ENCODE measurements at places on chromosomes 13 and 19.

GRCh38 chr19:5867201-5868136 is 2.9 kb downstream of the FUT5 start:
- no peak for DNase-seq

- no peak for DNase-seq
These were observed 2.3 kb downstream of the IER2 start for GRCh38 chr19:13152356-13152973.

DNA sequence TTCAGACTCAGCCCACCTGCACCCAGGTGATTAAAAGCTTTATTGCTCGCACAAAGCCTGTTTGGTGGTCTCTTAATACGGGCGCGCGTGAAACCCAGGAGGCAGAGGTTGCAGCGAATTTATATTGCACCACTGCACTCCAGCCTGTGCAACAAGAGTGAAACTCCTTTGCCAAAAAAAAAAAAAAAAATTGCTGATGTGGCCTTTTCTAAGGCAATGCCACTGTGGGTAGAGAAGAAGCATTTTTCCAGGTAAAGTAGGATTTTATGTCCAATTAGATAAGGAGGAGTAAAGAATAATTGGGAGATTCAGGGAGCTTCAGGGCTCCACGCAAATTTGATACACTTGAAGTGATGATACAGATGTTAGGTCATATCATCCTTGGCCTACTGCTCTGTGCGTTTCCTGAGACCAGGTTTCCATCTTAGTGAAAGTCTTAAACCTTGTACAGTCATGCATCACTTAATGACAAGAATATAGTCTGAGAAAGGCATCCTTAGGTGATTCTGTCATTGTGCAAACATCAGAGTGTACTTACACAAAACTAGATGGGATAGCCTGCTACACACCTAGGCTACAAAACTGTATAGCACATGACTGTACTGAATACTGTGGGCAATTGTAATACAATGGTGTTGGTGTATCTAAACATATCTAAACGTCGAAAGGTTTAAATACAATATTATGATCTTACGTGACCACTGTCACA is 150.9 kb downstream of the SPRY2 start:
- no peak for DNase-seq

GRCh38 chr19:30222428-30222873 is 149.7 kb upstream of the ZNF536 start:
- no peak for DNase-seq

DNA sequence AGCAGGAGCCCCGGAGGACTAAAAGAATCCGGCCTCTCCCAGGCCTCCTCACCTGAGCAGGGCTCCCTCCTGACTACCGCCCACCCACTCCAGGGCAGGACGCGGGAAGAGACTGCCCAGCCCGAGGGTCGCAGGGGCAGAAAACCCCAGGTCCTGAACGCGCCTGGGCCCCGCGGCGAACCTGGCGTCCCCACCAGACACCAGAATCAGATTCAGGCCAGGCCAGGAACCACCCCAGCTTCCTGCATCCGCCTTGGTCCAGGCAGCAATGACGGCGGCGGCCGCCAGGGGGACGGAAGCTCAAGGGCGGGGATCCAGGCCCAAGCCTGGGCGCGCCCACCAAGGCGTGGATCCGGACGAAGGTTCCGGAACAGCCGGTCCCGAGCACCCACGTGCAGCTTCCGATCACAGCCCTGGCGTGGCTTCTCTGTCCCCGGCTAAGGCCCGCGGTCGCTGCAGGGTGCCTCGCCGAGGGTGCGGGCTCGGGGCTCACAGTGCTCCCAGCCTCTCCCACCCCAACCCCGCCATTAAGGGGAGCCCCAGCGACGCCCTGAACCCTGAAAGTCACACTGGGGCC is 3.6 kb downstream of the LGALS7 start:
- peak; percentile 24 for DNase-seq

DNA sequence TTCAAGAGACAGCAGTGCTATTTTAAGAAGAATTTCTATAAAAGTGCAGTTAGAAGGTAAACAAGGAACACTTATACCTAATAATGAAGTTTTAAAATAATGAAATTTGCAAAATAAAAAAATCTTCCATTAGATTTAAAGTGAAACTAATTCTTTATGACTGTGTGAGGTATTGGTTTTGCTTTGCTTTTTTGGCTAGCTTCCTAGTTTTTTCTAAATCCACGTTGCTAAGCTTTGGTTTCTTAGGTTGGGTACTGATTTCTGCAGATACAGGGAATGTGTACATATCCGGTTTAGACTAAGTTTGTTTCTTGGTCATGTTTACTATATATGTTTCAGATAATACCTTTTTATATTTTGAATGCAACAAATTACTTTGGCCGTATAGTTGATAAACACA is 59.8 kb downstream of the SLC7A9 start:
- no peak for DNase-seq

GRCh38 chr13:23432626-23433025 is 876 bp downstream of the SACS start:
- DNase-seq: no peak

DNA sequence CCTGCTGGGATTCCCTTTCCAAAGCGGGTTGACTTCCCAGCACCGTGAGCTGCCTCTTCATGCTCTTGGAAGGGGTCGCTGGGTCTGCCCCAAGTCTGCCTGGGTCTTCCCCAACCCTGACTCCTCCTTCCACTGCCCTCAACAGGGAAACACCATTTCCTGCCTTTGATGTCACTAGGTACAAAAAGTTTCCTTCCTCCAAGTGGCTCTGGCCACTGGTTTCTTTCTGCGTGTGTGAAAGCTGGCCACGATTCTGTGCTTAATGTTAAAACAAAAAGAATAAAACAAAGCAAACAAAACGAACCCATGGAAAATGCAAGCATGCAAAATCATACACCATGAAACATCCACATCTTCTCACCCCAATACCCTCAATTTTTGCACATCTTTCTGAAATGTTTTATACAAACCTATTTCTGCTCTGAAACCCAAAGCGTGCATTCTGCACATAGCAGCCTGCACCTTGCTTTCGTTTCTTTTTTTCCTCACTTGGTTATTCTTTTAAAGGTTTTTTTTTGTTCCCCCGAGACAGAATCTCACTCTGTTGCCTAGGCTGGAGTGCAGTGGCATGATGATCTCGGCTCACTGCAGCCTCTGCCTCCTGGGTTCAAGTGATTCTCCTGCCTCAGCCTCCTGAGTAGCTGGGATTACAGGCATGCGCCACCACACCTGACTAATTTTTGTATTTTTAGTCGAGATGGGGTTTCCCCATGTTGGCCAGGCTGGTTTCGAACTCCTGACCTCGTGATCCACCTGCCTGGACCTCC is 12.5 kb upstream of the TNFSF9 start:
- no peak for DNase-seq

GRCh38 chr19:31352296-31352781 is 3.1 kb upstream of the TSHZ3 start:
- no peak for DNase-seq

DNA sequence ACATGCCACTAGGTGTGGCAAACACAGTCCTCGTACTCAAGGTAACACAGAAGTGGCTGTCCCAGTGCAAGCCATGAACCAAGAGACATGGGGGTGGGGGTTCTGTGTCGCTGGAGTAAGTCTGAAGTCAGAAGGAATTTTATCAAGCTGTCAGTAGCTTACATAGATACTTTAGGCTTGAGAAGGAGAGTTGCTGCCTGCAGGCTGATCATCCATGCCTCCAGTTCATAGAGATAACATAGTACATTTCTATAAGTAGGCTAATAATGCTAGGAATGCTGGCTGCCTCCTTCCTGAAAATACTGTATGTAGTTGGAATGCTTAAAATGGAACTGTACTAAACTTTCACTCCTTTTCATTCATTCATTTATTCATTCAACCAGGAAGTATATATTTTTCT is 70.1 kb downstream of the CAB39L start:
- DNase-seq: no peak

DNA sequence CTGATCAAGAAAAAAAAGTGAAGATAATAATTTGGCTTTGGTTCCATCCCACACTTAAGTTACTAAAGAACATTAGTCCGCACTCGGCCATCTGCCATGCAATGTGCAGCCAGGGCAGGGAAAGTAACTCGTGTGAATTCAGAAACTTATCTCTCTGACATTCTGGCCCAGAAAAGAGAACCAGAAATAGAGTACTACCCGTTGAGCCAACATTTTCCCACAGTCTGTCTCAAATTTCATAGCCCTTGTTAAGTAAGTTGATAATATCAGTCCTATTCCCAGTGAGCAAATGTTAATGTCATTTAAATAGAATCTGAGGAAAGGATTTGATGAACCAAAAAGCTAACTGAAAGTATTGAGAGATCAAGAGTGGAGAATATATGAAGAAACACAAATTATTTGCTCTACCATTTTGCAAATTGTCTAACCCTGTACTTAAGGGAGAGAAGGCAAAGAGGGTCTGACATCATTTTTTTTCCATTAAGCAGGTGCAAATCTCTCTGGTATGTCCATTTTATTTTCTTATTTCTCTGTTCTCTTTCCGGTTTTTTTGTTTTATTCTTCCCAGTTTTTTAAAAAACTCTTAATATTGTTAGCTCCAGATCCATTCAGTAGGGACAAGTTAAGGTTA is 156.3 kb downstream of the NDFIP2 start:
- DNase-seq: no peak

- DNase-seq: peak; percentile 35
These were observed 117.9 kb downstream of the STOML3 start for GRCh38 chr13:38872693-38873092.

DNA sequence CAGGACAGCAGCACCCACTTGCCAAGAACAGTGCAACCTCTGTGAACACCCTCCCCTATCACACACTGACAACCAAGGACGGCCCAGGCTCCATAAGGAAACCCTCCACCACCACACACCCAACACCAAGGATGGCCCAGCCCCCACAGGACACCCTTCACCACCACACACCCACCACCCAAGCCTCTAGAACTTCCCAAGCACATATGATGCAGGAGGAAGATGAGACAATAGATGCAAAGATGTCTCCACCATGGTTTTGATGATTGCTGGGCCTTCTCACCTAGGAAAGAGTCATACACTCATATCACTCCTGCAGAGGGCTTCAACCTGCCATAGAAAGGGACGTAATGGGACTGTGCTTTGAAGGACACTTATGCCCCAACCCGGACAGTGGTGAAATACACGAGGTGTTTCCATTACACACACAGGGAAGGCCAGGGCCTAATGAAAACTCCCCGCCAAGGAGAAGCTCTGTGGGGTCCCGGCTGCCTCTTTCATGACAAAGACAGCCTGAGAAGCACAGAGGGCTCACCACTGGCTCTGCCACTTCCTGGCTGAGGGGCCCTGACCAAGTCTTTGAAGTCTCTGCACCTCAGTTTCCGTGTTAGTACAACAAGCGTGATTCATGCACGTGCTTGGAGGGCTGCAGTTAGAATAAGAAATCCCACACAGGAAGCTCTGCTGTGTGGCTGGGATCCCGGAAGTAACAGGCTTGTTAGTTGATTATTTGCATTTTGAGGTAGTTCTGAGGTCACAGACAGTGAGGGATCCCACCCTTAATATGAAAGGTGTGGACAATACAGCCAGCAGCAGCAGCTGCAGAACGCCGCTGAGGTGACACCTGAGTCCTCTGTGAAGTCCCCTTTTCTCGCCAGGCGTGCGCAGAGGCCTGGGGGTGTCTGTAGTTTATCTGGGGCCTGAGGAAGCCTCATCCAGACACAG is 61.9 kb upstream of the ATP12A start:
- DNase-seq: no peak

- no peak for DNase-seq
These were observed 267.1 kb upstream of the EDNRB start for GRCh38 chr13:78185700-78186099.

DNA sequence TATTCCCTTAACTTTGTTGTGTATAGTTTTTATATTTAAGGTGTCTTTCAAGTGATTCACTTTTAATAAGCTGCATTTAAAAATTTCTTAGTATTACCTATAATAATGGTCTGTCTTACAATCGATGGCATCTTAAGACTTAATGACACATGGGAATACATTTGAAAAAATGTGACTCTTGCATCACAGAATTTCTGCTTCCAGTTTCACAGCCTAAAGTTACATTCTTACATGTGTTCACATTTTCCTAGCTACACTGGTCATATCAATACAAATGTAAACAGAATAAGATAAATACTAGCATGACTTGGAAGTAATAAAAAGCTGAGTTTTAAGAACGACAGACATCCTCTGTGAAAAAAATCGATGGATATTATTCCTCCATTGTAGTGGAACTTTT is 1597.1 kb upstream of the MIR17HG start:
- DNase-seq: peak; percentile 43

DNA sequence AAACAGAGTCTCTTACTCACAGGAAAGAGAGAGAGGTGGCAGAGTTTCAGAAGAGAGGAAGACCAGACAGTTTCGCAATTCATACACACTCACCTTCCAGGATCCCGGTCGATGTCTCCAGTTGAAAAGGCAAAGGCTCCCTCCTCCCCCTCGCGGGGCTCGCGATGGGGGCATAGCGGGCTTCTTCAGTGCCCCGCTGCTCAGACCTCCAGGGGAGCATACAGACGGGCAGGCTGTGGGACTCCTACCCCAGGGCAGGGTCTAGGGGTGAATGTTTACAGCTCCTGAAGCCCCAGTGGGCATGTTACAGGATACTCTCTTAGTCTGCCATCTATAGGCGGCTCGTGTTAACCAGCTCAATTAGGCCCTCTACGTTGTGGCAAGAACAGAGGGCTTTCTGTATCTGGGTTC is 139.2 kb downstream of the SLITRK5 start:
- peak; percentile 20 for DNase-seq

GRCh38 chr13:62510906-62511655 is 1095.4 kb upstream of the PCDH20 start:
- peak; percentile 25 for DNase-seq

DNA sequence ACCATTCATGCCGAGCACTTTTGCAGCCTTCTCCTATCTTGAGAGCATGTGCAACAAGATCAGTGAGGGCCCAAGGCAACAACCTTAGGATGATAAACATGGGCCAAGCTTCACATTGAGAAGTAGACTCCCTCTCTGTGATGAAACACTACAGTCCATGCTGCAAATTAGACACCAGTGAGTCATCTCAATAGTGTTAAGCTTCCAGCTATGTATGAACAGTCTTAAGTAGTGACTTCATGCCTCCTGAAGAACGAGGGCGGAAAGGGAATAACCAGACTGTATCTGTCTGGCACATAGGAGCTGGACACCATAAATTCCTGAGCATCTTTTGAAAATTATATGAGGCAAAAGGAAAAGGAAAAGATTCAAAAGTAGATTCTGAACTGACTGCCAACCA is 309.9 kb upstream of the SLITRK1 start:
- DNase-seq: peak; percentile 75

DNA sequence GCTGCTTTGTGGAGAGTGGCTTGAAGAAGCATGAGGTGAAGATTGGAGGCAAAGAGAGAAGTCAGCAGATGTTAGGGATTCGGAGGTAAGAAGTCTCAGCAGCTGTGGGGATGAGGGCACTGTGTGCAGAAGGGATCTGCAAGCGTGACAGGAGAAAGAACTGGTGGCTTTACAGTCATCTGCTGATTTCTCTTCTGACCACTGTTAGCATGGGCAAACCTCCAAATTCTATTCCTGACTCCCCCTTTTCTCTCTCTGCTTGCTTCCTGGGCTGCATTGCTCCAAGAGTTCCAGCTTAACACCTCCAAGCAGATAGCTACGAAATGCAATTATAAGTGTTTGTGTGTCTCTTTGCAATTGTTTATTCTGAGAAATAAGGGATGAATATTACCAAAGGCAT is 159.6 kb downstream of the GGACT start:
- DNase-seq: no peak

Data from mesenchymal stem cell (in vitro differentiated cells and primary cell).